ENCODE measurements at places on chromosomes 2 and 18. TPM values are rescaled to one million over a fixed set of nuclear protein-coding genes. Genes with fewer than 3 reads are reported as not detected.

- DNase-seq: no peak
Measured at GRCh38 chr2:136384531-136385303, 266.8 kb upstream of the CXCR4 start.

DNA sequence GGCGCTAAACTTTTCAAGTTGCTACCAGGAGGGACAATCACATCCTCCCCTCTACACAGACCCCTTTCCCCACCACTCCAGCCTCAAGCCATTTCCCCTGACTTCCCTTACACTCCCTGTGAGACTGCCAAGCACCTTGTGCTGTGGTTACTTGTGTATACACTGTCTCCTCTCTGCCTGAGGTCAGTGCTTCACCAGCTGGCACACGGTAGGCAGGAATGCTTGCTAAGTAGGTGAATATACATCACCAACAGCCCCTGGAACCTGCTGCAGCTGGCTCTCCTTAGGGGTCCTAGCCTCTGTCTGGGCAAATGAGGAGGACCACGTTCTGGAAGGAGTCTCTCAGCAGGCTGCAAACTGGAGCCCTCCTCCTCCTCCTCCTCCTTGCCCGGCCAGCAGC, 38.3 kb upstream of the ACAA2 start:
- DNase-seq: peak; percentile 62

DNA sequence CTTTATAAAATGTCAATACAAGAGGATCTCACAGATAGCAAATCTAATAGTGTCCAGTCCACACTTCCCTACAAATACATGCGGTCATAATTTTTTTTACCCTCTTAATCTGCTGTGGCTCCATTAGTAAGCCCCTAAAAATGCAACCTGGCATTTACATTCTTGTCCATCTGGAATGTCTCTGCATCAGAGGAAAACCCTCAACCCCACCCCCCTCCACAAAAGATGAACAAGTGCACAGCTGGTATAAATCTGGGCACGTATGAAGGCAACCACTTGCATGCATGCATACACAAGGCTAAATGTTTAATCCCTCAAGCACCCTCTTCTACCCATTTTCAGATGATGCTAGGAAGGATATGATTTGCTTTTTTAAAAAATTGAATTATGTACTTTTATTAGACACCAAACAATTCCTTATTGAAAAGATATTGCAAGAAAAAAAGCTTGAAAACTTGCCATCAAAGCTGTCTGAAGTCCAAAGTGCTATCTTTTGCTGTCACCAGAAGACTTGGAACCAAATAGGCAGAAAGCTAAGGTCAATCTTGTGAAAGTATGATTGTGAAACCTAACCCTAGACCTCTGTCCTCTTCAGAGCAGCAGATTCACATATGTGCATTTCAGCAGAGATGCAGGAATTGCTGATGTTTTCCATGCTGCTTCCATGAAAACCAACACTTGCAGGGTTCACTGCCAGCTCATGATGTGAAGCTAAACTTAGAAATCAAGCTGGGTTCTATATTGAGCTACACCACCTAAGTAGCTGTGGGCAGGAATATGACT, 39.0 kb downstream of the IRS1 start:
- no peak for DNase-seq

GRCh38 chr2:74024216-74024615, 39.5 kb downstream of the TET3 start:
- no peak for DNase-seq

GRCh38 chr2:234488913-234489451, 7.9 kb downstream of the ARL4C start:
- peak; percentile 54 for DNase-seq

GRCh38 chr18:7604361-7604760, 37.2 kb downstream of the PTPRM start:
- DNase-seq: no peak

DNA sequence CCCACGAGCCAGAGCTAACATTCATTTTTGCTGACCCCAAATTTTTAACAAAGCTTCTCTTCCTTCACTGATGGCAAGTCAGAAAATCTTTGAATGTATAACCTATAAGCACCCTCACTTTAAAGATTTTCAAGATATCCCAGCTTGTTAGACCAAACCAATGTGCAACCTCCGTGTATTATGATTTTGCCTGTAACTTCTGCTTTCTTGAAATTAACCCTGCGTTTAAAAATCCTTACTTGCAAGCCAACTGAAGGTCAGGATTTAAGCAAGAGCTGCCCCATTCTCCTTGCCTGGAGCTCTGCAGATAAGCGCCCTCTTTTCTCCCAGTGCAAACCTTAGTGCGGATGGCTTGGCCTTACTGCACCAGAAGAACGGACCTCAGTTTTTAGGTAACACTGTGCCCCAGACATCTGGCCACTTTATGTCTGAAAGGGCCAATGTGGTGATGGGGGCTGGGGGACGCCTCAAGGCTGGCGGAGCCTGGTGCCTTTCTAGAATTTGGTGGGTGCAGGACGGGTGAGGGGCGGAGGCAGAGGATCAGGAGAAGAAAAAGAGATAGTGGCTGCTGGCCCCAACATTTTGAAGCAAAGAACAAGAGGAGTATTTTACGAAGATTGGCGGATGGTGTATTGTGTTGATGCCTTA, 805 bp upstream of the TNFRSF11A start:
- no peak for DNase-seq

- no peak for DNase-seq
Measured at GRCh38 chr2:111222204-111222866, 101.6 kb downstream of the BCL2L11 start.

- DNase-seq: no peak
Measured at GRCh38 chr18:59801576-59801975, 98.2 kb upstream of the PMAIP1 start.

DNA sequence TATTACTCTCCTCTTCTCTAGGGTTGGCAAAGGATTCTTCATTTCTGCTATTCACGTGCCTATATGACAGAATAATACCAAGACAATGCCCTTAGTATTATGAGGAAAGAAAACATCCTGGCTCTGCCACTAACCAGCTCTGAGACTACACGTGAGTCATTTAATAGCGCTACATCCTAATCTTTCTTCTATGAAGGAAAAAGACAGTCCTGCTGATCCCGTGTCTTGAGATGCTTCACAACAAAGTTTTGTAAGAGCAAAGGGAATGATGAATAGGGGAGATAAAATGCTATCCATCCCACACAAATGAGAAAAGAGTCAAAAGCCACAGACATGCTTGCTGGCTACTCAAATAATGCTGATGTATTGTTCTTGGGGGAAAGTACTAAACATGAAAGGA, 152.8 kb downstream of the PID1 start:
- no peak for DNase-seq

DNA sequence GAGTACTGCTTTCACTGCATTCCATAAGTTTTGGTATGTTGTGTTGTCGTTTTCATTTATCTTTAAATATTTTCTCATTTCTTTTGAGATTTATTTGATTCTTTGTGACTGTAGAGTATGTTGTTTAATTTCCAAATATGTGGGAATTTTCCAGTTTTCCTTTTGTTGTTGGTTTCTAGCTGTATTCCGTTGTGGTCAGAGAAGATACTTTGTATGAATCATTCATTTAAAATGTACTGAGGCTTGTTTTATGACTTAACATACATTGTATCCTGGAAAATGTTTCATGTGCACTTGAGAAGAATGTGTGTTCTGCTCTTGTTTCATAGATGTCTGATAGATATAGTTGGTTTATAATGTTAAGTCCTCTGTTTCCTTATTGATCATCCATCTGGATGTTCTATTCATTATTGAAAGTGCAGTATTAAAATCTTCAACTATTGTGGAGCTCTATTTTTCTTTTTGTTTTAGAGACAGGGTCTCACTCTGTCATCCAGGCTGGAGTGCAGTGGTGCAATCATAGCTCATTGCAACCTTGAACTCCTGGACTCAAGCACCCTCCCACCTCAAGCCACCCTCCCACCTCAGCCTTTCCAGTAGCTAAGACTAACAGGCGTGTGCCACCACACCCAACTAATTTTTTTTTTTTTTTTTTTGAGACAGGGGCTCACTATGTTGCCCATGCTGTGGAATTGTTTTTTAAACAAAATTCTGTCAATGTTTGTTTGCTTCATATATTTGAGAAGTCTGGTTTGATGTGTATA, 96.8 kb downstream of the TAF4B start:
- no peak for DNase-seq

DNA sequence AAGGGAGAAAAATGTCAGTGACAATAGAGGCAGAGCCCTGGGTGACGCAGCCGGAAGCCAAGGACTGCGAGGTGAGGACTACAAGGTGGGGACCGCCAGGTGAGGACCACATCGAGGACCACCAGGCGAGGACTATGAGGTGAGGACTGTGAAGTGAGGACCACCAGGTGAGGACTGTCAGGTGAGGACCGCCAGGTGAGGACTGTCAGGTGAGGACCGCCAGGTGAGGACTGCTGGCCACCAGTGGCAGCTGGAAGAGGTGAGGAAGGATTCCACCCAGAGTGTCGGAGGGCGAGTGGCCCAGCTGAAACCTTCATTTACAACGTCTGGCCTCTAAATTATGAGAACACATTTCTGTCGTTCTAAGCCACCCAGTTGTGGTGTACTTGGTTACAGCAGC, 41.6 kb downstream of the CYB5A start:
- DNase-seq: no peak

GRCh38 chr2:1967242-1968208, 223.2 kb upstream of the PXDN start:
- DNase-seq: no peak

- DNase-seq: no peak
Measured at GRCh38 chr2:177295484-177295883, 31.0 kb upstream of the NFE2L2 start.

GRCh38 chr2:33131111-33131510, 184.4 kb downstream of the LTBP1 start:
- DNase-seq: no peak

- no peak for DNase-seq
Measured at GRCh38 chr18:69250305-69251151, 150.2 kb upstream of the DOK6 start.

- no peak for DNase-seq
Measured at GRCh38 chr2:203594541-203594940, 59.4 kb upstream of the RAPH1 start.

DNA sequence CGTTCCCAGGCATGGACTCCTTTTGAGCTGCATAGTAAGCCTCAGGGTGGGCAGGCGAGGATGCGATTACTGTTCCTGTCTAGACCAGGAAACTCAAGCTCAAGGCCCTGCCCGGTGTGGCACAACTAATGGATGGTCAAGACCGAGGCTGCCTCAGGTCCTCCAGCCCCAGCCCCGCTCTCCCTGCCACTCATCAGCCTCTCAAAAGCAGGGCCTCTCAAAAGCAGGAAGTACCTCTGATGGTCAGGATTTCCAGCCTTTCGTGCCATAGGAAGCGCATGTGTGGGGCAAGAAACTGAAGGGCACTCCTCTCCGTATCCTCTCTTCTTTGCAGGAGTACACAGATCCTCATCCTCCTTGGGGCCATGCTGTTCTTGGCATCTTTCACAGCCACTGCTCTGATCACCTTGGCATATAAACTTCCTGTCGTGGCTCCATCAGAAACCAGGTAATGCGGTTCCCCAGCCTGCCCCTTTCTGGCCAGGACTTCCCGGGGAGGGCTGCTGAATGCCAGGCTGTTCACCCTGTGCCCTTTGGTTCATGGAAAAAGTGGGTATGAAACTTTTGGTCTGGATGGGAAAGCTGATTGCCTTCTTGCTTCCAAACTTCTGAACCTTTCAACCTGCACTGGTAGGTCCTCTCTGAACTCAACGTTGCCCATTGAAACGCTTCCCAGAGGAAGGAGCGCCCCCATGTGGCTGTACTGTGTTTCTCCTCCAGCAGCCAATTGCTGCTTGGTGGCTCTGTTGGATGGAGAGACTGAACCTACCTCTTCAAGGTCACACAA, 82.8 kb upstream of the SEC11C start:
- DNase-seq: peak; percentile 91

- DNase-seq: no peak
Measured at GRCh38 chr2:174330945-174331594, 3.7 kb upstream of the SP9 start.

GRCh38 chr2:96104487-96104861, 11.9 kb downstream of the ADRA2B start:
- peak; percentile 48 for DNase-seq

DNA sequence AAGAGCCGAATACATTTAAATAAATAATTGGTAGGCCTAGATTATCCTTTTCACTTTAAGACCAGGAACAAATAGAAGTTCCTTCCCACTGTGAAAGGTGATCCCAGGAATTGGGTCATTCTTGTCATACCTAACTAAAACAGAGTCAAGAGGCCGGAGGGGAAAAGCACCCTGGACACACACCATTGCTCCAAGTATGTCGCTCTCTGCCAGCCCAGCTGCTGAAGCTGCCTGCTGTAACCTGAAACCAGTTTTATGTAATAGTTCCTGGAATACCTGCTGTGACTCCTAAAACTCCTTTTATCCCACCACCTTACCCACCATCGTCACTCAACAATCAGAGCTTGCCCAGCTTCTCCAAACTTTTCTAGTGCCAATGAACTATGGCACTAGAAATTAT, 217.1 kb downstream of the PTPRM start:
- DNase-seq: no peak

DNA sequence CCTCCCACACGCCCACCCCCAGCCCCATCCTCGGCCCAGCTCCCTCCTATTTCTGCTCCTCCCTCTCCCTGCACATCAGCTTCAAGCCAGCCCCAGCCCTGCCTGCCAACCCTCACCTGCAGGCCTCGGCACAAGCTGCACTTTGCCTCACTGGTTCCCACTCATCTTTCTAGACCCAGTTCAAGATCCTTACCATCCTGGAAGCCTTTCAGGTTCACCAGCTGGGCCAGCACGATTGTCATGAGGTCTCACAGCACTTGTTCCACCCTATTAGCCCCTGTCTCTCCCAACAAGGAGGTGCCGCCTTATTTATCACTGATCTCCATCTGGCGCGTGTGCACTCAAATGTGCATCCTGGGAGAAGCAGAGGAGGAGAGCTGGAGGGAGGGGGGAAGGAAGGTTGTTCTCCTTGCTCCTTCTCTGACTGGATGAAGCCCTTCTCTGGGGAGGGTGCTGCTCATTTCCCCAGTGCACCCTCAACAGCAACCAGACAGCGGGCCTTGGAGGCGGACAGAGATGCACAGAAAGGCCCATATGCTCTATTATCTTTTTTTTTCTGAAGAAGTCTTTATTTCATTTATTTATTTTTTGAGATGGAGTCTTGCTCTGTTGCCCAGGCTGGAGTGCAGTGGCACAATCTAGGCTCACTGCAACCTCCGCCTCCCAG, 15.5 kb upstream of the BIN1 start:
- DNase-seq: peak; percentile 57

DNA sequence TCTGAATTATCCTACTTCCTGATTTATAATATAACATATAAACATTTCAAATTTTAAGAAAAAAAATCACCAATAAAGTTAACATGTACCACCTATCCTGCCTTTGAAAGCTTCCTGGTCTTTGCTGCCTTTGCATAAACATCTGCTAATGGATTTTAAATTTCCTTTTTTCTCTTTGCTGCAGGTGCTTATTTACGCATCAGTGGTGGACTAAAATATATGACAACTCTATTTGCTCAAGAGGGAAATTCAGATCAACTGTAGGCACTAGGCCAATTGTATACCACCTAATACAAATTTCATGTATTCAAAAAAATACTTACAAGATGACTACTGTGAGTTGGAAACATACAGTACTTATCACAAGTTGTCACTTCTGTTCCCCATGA, 57.2 kb downstream of the RAD51AP2 start:
- DNase-seq: no peak

Gene PROM2
- 0.28 TPM for total RNA-seq

Gene PRKCE
- total RNA-seq: 26.9 TPM

Gene IL1R1
- 147 TPM for total RNA-seq

Gene KHK
- 5.7 TPM for total RNA-seq

Gene REG1A
- total RNA-seq: not detected

Gene ABCB11
- total RNA-seq: 0.09 TPM

Gene TUBB6
- total RNA-seq: 288 TPM

Gene LAMA3
- total RNA-seq: 48.4 TPM

Gene BOLL
- total RNA-seq: not detected
